ENCODE measurements at places on chromosomes 2 and 18. TPM values are rescaled to one million over a fixed set of nuclear protein-coding genes. Genes with fewer than 3 reads are reported as not detected.

DNA sequence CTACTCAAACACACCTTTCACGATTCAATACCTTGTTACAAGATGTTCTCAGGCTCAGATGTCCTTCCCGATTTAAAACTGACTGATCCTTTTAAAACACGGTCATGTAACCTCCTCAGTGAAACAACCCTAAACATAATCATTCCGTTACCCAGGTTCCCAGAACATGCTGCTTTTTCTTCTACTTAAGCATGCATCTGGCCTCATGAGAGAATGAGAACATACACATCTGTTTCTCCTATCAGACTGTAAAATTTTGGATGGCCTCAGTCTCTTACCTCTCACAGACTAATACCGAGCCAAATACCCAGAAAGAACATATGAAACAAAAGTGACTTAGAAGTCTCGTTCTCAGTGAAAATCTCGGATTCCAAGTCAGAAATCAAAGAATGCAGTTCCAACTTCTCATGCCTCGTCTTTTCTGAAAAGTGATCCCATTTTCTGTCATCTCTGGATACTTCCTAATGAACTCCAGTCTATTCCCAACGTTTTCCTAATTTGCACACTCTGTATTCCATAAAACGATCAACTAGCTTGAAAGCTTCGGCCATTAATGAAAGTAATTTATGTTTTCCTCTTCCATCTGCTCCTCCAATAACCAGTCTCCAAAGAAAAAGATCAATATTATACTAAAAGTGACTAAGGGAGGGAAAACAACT lies 919 bp downstream of the SF3B1 start:
- no peaks in the 10 kb centered on the region for H3K27me3 ChIP-seq
- no peak for DNase-seq
- H3K4me1 ChIP-seq = peaks cover 55% of the 10 kb centered on the region
- peak overlapping the region; percentile 99 for H3K27ac ChIP-seq

DNA sequence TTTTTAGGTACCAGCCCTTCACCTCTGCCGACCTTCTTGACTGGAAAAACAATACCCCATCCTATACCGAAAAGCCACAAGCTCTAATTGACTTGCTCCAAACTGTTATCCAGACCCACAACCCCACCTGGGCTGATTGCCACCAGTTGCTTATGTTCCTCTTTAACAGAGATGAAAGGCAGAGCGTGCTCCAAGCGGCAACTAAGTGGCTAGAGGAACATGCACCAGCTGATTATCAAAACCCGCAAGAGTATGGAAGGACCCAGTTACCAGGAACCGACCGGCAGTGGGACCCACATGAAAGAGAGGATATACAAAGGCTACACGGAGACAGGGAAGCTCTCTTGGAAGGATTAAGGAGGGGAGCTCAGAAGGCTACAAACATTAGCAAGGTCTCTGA lies 86.1 kb upstream of the TANC1 start:
- H3K27ac ChIP-seq = no peak overlapping the region
- H3K27me3 ChIP-seq = peaks cover 8% of the 10 kb centered on the region
- H3K36me3 ChIP-seq = no peaks in the 10 kb centered on the region
- H3K4me3 ChIP-seq = no peak overlapping the region
- H3K4me1 ChIP-seq = no peaks in the 10 kb centered on the region

GRCh38 chr2:98335271-98335670 lies 11.0 kb upstream of the CNGA3 start:
- no peaks in the 10 kb centered on the region for H3K27me3 ChIP-seq
- no peak overlapping the region for H3K27ac ChIP-seq
- DNase-seq = no peak
- no peak overlapping the region for H3K4me3 ChIP-seq

DNA sequence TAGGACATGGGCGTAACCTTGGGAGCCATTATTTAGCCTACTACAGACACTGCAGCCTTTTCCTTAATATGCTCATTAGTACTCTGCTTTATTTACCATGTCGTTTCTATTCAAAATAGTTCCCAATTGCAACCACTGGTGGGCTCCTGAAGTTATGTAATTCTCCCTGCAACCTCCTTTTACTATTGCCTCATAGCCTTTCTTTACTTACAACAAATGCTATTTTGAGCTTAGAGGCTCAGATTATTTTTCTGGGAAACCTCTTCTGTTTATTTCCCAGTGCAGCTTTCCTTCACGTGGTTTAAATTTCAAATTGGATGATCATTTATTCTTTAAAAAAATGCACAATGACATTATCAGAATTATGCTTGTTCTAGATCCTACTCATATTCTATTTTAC lies 492.3 kb upstream of the TMEFF2 start:
- no peak overlapping the region for H3K4me3 ChIP-seq
- peaks cover 2% of the 10 kb centered on the region for H3K27me3 ChIP-seq
- peaks cover 1% of the 10 kb centered on the region for H3K36me3 ChIP-seq
- DNase-seq = no peak

DNA sequence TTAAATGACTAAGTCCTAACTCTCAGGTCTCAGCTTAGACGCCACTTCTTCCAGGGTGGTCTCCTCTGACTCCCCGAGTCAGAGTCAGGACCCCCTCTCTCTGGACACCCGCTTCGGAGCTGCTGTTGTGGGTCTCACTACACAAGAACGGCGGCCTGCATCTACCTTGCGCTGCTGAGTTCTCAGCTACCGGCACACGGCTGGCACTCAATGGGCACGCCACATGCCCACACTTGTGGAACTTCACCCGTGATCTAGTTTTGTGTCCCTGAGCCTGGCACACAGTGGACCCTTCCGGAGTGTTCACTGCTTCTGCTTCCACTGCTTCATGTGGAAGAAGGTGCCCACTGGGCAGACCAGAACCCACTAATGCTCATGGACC lies 58.3 kb upstream of the ID2 start:
- DNase-seq = peak; percentile 86
- peaks cover 11% of the 10 kb centered on the region for H3K27me3 ChIP-seq
- H3K36me3 ChIP-seq = no peaks in the 10 kb centered on the region
- H3K4me3 ChIP-seq = no peak overlapping the region
- no peaks in the 10 kb centered on the region for H3K4me1 ChIP-seq

DNA sequence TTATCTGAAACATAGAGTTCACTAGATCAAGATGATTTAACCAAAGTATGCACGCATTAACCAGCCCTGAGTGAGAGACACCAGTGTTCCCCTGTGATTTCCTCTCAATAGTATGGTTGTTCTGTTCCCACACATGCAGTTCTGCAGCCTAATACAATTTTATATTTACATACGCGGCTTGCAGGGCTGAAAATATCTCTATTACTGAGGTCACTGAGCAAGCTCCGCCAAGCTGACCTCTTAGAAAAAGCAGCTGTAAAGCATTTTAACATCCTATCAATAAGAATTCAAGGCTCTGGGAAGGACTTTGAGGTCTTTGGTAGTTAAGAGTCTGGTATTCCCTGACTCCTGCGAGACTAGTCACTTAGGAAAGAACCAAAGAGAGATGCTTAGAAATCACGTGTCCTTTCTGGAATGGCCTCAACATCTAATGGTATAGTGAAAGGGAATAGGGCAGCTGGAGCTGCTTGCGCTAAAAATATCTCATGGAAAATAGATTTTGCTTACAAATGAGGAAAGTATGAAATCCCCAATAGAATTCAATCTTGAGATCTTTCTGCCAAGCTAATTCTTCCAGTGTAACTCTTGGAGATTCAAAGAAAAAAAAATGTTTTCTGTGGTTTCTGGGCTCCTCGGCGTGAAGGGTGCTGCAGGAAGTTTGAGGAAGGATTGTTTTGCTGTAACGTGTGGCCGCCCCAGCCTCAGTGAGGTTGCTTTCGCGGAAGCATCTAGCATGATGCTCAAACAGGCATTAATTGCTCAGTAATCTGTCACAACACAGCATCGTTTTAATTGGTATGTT lies 59.2 kb downstream of the DOCK10 start:
- peak overlapping the region; percentile 97 for H3K27ac ChIP-seq
- no peaks in the 10 kb centered on the region for H3K36me3 ChIP-seq
- no peak for DNase-seq
- no peaks in the 10 kb centered on the region for H3K27me3 ChIP-seq
- H3K4me1 ChIP-seq = peaks cover 35% of the 10 kb centered on the region
- peak overlapping the region; percentile 70 for H3K4me3 ChIP-seq

DNA sequence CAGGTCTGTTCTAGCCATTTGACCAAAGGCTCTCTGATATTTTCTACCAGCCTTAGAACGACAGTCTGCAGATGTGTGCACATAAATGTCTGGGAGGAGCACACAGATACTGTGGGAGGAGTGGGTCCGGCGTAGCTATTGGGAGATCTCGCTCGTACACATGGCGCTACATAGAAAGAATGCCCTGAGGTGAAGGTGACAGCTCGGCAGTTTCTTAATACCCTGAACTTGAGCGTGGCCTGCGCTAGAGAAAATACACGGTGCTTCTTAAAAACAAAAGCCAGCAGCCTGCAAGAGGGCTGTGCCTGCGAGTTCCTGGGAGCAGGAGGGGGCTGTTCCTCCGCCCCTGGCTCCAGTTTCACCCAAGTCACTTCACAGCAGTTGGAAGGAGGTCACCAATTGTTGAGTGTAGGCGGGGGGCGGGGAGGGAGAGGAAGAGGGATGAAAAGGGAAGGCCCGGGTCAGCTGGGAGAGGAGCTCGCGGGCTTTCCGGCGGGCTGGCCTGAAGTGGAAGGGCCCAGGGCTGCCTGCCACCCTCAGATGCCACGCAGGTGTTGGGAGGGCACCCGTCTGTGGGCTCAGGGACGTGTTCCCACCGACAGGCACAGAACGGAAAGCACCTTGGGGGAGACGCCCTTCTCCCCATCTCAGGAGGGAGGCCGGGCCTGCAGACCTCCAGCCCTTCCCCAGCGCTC lies 124.7 kb upstream of the ZNF516 start:
- H3K27ac ChIP-seq = peak overlapping the region; percentile 22
- H3K27me3 ChIP-seq = peaks cover 2% of the 10 kb centered on the region
- no peaks in the 10 kb centered on the region for H3K36me3 ChIP-seq

GRCh38 chr2:60438131-60438530 lies 115.3 kb downstream of the BCL11A start:
- H3K36me3 ChIP-seq = no peaks in the 10 kb centered on the region
- no peak overlapping the region for H3K4me3 ChIP-seq
- H3K4me1 ChIP-seq = peaks cover 20% of the 10 kb centered on the region
- H3K27ac ChIP-seq = no peak overlapping the region

- no peaks in the 10 kb centered on the region for H3K36me3 ChIP-seq
- H3K4me3 ChIP-seq = peak overlapping the region; percentile 73
- H3K27ac ChIP-seq = peak overlapping the region; percentile 83
- H3K4me1 ChIP-seq = peaks cover 16% of the 10 kb centered on the region
- peaks cover 34% of the 10 kb centered on the region for H3K27me3 ChIP-seq
Measured at GRCh38 chr2:132415915-132416722, 486 bp upstream of the GPR39 start.

DNA sequence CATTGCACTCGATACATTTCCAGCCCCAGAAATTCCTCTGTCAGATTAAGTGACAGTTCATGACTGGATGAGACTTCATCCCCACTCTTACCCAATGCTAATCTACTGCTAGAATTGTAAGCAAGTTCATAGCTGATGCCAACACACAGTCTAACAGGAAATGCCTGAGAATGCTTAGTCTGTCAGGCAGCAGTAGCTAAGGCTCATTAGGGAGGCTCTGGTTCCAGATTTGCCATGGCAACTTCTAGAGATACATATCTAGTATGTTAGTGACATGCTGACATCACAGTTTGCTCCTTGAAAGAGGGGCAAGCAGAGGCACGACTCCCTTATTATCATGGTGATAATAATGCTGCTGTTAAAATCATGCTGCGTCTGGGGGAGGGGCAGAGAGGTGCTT lies 198.4 kb downstream of the RBM43 start:
- H3K4me1 ChIP-seq = peaks cover 6% of the 10 kb centered on the region
- no peak overlapping the region for H3K27ac ChIP-seq
- no peaks in the 10 kb centered on the region for H3K27me3 ChIP-seq
- H3K36me3 ChIP-seq = no peaks in the 10 kb centered on the region

- H3K4me3 ChIP-seq = no peak overlapping the region
- no peak overlapping the region for H3K27ac ChIP-seq
Measured at GRCh38 chr18:7147399-7147798, 29.8 kb upstream of the LAMA1 start.

- H3K4me3 ChIP-seq = no peak overlapping the region
- no peak overlapping the region for H3K27ac ChIP-seq
- no peak for DNase-seq
- H3K36me3 ChIP-seq = no peaks in the 10 kb centered on the region
- H3K4me1 ChIP-seq = no peaks in the 10 kb centered on the region
- H3K27me3 ChIP-seq = no peaks in the 10 kb centered on the region
Measured at GRCh38 chr18:40420675-40421074, 1534.4 kb upstream of the PIK3C3 start.

DNA sequence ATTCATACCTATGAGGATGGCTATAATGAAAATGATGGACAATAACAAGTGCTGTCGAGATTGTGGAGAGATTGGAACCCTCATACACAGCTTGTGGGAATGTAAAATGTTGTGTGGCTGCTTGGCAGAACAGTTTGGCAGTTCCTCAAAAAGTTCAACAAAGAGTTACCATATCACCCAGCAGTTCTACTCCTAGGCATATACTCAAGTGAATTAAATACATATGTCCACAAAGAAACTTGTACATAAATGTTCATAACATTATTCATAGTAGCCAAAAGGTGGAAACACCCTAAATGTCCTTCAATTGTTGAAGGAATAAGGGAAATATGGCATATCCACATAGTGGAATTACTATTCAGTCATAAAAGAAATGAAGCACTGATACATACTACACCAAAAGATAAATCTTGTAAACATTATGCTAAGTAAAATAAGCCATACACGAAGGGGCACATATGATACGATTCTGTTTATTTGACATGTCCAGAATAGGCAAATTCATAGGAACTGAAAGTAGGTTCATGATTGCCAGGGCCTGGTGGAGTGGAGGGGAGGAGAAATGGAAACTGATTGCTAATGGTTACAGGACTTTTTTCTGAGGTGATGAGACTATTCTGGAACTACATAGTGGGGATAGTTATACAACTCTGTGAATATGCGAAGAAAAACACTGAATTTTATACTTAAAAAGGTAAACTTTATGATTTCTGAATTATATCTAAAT lies 92.1 kb downstream of the ADAM23 start:
- H3K36me3 ChIP-seq = no peaks in the 10 kb centered on the region
- no peaks in the 10 kb centered on the region for H3K27me3 ChIP-seq
- no peak overlapping the region for H3K4me3 ChIP-seq
- DNase-seq = no peak
- H3K27ac ChIP-seq = no peak overlapping the region
- peaks cover 13% of the 10 kb centered on the region for H3K4me1 ChIP-seq

GRCh38 chr2:43131051-43131889 lies 95.1 kb downstream of the ZFP36L2 start:
- H3K4me1 ChIP-seq = peaks cover 24% of the 10 kb centered on the region
- H3K4me3 ChIP-seq = no peak overlapping the region
- no peaks in the 10 kb centered on the region for H3K36me3 ChIP-seq
- no peak overlapping the region for H3K27ac ChIP-seq

GRCh38 chr18:79603321-79604204 lies 76.0 kb upstream of the CTDP1 start:
- H3K27ac ChIP-seq = no peak overlapping the region
- DNase-seq = peak; percentile 81
- no peaks in the 10 kb centered on the region for H3K4me1 ChIP-seq
- no peak overlapping the region for H3K4me3 ChIP-seq

The DLX2 gene
- total RNA-seq = 5.7 TPM

The MTLN gene
- 17.3 TPM for total RNA-seq

The SLC9A4 gene
- total RNA-seq = not detected

The REG3A gene
- total RNA-seq = not detected

The NEU2 gene
- not detected for total RNA-seq

The HOXD4 gene
- total RNA-seq = not detected

The SLC30A3 gene
- 0.17 TPM for total RNA-seq

The CD8B2 gene
- total RNA-seq = not detected

The CHAC2 gene
- 2.9 TPM for total RNA-seq

The RAD51AP2 gene
- total RNA-seq = not detected
